ENCODE measurements at places on chromosomes 7 and 10.

DNA sequence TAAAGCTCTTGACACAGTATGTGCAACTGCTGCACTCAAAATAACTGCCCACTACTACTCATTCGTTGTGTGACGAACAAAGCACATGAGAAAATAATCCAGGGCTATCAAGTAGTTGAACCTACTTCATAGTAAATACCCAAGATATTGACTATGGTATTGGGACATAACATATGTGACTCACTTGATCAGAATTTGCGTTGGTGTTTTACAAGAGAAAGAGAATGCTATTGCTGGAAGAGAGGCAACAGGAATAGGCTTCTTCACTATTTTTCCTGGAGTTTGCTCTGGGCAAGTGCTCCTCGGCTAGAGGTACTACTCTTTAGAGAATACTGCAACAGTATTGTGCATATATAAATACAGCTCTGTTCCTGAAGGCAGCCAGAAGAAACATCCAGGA lies 2.5 kb downstream of the DGKB start:
- no peak for DNase-seq

DNA sequence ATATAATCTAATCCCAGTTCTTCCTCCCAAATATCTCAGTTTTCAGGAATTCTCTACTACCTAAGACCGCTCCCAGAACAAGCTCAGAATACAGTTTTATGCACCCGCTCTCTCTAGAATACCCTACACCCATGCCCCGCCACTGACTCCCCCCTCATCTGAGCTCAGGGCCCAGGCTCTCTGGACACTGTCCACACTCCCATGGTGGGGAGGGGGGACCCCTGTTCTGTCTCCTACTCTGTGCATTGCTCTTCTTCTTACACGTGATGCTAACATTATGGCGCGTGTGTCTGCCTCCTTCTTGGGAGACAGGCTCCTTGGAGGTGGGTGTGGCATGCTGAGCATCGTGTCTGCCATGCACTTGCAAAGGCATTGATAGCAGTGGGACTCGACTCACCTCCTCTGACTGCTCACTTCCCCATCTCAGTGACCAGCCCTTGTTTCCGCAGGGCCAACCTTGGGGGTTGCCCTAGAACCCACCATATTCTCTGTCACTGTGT lies 127.9 kb downstream of the TCERG1L start:
- DNase-seq, result no peak

DNA sequence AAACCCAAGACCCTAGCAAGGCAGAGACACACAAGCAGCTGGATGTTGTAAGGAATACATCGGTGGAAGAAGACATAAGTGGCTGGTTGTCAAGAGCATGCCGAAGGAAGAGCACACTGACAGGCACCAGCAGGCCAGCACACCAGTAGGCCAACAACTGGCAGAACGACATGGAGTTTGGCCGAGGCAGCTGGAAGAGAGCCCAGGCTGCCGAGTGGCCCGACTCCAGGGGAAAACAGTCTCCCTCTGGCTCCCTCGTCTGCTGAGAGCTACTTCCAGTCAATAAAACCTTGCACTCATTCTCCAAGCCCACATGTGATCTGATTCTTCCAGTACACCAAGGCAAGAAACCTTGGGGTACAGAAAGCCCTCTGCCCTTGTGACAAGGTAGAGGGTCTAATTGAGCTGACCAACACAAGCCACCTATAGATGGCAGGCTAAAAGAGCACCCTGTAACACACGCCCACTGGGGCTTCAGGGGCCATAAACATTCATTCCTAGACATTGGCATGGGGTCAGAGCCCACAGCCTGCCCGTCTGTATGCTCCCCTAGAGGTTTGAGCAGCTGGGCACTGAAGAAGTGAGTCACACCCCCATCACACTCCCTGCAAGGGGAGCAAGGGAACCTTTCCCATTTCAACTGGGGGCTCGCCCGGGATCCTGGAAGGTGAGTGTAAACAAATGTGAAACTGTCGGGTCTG lies 14.7 kb upstream of the TNS3 start:
- DNase-seq, result no peak

GRCh38 chr7:64180989-64181388 lies 26.0 kb upstream of the ZNF735 start:
- no peak for DNase-seq

- DNase-seq, result no peak
Observed at GRCh38 chr7:156100086-156100485, 287.8 kb upstream of the SHH start.

GRCh38 chr10:46526682-46527038 lies 29.8 kb downstream of the GPRIN2 start:
- DNase-seq, result peak; percentile 9

GRCh38 chr10:71661060-71661622 lies 58.4 kb downstream of the C10orf105 start:
- no peak for DNase-seq

DNA sequence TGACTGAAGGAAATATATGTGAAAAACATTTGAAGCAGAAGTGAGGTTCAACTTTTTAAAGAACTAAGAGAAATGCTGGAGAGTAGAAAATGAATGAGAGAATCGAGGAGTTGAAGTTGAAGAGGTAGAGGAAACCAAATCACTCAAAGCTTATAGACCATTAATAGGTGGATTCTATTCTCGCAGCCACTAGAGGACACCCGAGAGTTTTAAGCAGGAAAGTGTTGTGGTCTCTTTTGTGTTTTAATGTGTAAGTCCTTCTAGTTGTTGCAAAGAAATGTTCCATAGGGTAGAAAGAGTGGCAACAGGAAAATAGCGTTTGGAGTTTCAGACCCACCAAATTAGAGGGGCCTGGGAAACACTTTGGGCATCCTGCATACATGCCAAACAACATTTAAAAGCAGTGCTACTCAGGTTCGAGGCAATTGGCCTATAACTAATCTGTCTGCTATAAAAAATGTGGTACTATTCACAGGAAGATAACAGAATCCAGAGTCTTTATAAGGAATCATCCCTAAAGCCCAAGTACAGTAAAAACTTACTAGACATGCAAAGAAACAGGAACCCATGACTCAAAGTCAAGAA lies 75.3 kb upstream of the TAS2R16 start:
- no peak for DNase-seq

GRCh38 chr10:129532838-129533237 lies 65.8 kb downstream of the MGMT start:
- DNase-seq, result no peak

- no peak for DNase-seq
Observed at GRCh38 chr7:73908123-73908611, 47.2 kb downstream of the TMEM270 start.

DNA sequence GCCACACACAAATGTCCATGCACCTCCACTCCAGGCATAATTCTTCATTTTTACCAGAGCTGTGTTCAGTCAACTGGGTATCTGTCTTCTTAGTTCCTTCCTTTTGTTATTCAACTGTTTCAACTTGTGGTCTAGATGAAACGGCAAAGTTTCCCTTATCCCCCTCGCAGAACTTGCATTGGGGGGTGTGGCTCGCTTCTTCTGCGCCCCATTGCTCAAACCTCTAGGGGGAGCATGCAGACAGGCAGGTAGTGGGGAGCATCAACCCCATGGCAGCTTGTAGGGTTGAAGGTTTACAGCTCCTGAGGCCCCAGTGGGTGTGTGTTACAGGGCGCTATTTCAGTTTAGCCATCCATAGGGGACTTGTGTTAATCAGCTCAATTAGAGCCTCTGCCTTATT lies 38.3 kb upstream of the COBL start:
- DNase-seq, result no peak

DNA sequence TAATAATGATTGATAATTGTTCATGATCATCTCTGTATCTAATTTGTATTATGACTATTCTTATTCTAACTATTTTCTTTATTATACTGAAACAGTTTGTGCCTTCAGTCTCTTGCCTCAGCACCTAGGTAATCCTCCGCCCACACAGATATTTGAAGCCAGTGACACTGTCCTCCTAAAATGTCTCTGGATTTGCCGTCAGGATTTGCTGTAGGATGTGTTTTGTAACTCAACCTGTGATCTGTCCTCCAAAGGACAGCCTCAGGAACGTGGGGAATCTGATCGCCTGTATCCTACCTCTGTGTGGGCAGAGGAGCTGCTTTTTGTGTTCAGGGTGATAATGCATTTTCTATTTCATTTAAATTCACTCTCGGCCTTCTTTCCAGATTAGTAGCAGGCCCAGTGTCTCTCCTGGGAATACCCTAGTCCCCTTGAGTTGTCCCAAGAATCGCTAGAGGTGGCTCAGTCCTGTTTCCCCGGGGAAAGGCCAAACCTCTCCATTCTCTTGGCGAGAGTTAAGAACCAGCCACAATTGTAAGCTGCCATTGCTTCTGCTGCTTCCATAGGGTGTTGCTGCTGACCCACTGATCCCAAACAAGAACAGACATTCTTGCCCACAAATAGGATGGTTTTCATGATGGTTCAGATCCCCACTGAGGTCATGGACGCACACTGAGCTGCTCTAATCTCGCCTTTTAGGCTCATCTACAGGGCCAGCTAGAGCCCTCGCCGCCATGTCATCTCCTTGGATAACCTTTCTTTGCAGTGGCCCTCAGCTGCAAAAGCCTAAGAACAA lies 136.2 kb upstream of the KCNMA1 start:
- DNase-seq, result no peak

- no peak for DNase-seq
Observed at GRCh38 chr10:59878915-59879314, 27.4 kb downstream of the CCDC6 start.

DNA sequence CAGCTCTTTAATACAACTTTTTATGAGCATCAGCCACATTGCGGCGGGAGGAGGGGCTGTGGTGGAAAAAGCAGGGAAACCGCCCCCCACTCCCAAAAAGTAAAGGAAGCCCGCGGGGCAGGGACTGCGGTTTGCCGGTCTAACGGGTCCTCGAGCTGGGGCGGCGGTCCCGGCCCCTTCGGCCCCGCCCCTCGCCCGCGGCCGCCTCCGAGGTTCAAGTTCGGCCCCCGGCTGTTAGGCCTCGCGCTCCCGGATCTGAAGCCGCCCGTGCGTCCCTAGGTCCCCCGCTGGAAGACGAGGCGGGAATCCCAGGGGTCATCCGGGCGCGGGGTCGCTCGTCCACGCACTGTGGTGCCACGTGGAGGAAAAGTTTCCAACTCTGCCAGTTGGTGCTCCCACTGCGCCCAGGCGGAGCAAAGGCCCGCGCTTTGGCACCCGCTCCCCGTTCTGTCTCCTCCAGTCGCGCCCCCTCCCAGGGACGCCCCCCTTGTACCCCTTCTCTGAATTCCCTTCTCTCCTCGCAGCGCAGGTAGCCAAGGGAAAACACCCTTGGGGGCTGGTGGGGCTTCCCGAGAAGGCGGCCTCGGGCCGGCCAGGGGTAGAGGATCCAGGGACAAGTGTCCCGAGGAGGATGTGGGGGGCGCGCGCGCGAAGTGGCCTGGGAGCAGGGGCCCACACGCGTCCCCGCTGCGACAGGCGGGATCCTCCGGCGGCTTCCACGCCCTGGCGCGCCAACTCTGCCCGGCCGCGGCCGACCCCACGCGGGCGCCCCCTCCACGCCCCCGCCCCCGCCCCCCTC lies 798 bp upstream of the AUTS2 start:
- DNase-seq, result no peak

DNA sequence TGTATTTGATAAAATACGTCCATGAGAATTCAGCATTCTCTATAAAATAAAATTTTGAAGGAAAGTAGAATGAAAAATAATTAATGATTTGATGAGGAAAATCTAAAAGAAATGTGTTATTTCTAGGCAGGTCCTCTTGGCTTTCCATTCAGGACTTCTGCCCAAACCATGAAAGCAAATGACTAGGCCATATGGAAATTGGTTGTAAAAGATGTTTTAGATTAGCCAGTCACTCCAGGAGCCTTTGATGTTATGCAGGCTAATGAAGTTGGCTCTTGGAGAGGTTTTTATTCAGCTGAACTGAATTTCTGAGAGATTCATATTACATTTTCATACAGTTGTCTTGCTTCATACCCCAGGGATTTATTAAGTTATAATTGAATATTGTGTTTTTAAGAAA lies 452.8 kb downstream of the SDK1 start:
- no peak for DNase-seq

DNA sequence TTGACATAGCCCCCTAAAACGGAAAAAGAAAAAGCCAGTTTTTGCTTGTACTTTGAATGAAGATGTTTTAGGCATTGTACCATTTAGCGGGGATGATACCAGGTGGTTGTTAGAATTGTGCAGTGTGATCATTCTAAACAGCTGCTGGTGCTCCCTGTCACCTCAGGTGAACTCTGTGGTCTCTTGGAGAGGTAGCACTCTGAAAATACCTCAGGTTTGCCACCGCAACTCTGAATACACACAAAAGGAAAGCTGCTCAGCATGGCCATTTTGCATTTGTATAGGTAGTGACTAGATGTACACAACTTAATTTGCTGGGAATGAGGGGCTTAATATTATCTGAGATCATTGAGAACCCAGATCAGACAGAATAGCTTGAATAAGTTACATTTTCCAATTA lies 52.6 kb downstream of the PLEKHA8 start:
- no peak for DNase-seq

DNA sequence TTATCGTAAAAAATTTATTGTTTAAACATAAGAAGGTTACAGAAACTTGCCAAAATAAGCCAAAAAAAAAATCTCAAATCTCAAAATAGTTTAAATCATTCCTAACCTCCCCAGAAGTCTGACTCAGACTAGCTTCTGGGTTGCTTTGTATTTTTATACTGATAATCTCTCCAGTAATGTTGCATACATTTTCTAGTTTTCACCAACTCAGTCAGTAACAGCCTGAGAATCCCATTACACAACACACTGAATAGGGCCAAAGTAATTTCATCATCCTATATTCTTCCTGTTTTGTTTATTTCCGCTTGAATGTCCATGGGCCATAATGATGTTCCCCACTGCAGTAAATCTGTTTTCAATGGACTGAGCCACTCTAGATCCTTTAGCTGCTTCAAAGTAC lies 478.5 kb downstream of the GPAM start:
- DNase-seq, result no peak

DNA sequence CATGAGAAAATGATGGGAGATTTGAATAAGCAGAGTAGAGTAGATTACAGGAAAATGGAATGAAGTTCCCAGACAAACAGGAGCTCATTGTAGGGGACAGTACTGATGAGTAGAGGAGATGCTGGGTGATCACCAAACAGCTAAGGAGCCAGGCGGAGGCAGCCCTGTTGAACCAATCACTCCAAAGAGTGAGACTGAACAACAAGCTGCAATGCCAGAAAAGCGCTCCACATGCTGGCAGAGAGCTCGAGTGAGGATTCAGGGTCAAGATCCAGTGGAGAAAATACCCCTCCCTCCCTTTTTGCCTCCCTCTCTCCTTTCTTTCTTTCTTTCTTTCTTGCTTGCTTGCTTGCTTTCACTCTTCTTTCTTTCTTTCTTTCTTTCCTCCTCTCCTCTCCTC lies 133.3 kb downstream of the PFKFB3 start:
- DNase-seq, result no peak

DNA sequence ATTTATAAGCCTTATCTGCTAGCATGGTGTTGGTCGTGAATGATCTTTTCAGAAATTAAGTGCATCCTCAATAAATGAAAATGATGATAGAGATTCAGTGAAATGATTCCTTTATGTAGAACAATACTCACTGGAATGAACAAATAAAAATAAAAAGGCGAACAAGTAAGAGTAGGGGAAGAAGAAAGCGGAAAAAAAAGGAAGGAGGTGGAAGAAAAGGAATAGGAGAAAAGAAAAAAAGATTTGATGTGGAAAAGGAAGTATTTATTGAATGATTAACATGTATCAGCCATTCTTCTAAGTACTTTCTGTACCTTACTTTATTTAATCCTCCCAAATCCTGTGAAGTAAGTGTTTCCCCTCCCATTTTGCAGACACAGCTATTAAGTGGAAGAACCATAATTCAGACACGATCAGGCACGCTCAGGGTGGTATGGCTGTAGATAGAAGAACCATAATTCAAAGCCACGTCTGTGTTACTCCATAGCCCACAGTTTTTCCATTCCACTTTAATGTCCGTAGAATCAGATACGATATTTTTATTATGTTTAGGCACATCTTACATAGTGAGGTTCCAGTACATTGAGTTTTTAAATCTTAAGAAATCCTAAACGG lies 156.2 kb upstream of the LAMB4 start:
- no peak for DNase-seq

Measured in posterior cingulate gyrus (tissue), 11 donors.